Stimulated activated naive CD4-positive, alpha-beta T cell (primary cell): ENCODE measurements at places on chromosomes 3 and 15.
A peak's percentile ranks its signal among the peaks of the same experiment; 100 is the strongest.

DNA sequence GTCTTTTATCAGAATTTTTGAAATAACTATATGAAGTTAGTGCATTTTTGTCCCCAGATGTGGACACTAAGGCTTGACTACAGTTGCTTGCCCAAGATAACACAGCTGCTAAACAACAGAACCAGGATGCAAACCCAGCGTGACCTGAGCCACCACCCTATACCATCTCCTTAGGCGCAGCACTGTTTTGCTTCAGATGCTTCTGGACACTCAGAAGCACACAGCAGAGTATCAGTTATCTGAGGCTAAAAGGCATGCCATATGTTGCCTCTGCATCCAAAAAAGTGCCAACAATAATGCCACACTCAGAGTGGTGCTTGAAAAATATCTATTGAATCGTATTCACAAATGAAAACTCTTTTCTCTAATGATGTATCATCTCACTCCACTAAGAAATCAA, 24.5 kb downstream of the KCNMB2 start:
- DNase-seq: no peak

DNA sequence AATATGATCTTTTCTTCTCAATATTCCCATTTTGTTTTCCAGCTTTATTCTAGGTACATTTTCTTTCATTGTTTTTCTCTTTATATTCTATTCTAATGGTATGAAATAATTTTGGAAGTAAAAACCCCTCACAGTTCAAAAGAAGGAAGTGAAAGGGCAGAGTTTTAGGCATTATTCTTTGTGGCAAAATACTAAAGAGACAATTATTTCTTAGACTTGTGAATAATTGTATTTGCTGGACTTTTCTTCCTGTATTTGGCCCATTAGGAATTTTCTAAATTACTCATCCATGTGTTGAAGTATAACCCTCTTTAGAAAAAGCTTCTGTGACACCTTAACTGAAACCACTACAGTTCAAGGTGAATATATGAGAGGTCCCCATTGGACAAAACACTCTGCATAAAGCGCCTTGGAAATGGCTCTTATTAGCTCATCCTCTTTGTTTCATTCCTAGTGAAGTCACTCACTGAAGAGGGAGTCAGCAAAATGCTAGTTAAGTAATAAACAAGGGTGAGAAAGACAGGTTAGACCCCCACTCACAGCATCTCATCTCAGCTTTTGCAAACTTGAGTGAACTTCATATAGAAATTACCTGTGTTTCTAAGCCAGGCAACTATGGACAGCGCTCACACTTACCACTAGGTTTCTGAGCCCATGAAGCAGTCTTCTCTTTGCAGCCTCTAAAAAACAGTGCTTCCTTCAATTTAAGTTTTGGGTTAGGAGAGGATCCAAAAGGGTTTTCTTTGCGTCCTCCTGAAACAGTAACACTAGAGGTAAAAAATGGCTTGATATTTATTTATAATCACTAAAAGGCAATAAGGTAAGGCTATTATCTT, 327.5 kb downstream of the ARPP21 start:
- DNase-seq: no peak

GRCh38 chr15:66102563-66103292, 150.8 kb downstream of the MEGF11 start:
- DNase-seq: no peak

GRCh38 chr15:25435474-25436243, 3.2 kb downstream of the UBE3A start:
- no peak for DNase-seq

DNA sequence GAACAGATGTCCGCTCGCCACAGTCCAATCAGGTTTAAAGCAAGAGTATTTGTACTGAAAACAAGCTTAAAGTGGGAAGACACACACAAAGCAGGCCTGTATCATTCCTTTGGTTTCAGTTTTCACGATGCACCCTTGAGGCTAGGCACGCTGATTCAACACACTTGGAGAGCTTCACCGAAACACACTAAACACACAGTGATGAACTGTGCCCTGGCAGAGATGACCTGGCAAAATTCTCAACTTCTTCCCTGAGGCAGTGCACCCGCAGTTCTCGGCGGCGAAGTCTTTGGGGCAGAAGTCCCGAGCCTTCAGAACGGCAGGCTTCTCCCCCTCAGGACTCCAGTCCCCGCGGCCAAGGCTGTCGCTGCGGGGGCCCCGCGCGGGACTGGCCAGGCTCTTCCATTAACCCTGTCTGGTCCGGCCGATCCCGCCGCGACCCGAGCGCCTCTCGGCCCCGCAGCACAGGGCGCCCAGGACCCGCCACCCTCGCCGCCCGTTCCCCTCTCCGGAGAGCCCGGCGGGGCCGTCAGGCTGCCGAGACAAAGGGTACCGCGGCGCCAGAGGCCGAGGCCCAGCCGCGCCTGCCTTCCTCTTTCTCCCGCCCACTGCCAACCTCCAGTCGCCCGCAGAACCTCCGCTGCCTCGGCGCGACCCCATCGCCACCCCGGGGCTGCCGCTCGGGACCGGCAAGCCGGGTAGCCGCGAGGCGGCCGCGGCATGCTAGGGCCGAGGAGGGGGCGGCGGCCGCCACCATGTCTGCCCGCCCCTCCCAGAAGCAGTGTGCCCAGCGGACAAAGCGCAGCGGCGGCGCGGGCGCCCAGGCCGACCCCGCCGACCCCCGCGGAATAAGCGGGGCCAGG, 792 bp downstream of the GABPB1 start:
- DNase-seq: peak; percentile 65

DNA sequence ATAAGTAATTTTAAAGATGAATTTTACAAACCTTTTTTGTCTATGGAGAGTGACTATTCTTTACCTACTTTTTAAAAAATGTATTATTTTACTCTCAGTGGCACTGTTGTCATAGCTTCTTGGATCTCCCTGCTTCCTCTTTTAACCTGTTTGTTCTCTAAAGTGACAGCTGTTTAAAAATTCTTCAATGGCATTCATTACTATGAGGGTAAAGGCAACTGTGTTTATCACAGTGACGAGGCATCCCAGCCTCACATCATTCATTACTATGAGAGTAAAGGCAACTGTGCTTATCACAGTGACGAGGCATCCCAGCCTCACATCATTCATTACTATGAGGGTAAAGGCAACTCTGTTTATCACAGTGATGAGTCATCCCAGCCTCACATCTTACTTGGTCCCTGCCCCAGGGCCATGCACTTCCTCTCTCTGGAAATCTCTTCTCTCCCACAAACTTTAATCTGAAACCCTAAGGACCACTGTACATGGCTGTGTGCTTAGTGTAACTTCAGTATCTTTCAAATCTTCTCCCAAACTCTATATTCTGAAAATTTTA, 101.7 kb upstream of the ZNF717 start:
- DNase-seq: no peak

DNA sequence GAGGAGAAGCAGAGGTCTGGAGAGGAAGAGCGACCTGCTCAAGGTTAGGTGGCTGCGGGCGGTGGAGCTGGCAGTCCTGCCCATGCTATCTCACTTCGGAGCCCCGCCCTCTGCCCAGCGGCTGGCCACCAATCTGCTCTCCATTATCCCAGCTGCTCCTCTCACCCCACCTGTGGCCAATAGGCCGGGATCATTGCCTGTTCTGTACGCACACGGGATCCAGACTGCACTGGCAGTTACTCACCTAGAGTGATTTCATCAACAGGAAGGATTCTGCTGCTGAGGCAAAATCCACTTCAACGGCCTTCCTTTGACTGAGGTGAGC, 100.6 kb downstream of the TLE3 start:
- no peak for DNase-seq

DNA sequence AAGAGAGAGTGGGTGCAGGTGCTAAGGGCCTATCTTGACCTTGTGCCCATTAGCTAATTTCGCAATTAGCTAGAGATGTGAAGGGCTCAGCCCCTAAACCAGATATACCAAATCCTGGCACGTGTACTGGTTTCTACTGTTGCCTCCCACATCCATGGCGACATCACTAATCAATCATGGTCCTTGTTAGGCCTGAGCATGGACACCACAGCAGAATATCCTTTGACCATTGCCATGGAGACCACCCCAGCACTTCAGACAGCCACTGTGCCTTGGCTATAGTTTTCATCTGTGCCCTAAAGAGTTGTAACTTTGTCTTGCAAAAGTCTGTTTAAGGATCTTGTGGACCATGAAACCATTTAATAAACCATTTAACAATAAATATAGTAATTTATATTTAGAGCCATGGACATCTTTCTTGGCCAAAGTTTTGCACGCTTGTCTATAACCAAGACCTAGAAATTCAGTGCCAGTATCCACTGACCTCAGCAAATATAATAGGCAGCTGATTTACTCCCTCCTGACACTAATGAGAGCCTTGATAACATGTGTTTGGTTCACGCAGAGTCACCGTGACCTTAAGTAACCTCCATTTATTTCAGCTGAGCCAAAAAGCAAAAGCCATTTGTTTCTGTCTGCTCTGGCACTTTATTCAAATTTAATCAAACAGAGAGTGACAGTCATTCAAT, 43.4 kb downstream of the COLQ start:
- DNase-seq: no peak

DNA sequence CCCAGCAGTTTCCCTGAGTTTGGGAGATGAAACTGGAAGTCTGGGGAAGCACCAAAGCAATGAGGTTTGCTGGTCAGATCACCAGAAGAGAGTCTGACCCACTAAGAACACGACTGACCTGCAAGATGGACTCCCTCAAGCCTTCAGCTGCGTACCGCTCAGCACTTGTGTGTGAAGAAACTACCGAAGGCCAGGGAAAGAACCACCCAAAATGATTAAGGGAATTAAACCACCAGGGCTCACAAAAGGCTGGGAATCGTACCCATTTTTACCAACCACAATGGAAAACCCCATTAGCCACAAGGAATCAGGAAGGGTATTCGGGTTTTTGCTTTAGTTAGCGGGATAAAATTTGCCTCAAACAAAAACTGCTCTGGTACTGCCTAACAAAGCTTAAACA, 21.6 kb downstream of the ATP13A3 start:
- DNase-seq: no peak

DNA sequence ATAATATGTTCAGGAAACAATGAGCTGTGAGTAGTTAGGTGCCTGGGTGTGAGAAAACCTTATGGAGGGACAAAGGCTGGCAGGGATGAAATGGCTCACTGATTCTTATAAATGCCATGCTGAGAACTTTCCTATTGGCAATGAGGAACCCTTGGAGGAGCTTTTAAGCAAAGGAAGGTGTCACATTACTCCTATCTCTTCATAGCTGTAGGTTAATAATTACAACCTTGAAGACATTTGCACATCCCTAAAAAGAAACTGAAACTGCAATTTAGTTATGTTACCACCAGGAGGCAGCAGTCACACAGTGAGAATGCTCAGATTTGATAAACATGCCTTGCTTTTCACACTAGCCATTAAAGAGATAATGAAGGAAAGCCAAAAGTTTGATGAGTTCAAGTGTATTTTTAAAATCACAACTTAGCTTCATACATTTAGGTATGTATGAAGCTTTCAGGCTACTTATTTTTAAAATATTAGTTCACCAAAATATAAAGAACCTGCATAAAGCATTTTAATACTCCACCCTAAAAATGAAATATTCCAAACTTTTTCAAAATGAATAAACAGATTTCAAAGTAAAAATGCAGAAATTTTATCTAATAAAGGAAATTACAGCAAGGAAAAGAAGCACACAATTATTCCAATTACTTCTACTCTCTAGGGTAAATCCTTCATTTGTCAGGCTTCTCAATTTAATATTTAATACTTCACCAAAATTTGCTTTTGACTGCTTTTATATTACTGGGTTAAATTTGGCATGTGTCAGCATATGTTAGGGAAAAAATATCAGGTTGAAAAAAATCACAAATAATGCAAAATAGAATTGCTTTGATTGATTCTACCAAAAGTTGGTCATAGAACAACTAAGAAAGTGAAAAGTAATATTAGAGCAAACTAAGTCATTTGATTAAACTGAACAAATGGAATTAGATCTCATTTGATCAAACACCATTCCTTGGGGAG, 136.9 kb upstream of the SLC2A2 start:
- no peak for DNase-seq

DNA sequence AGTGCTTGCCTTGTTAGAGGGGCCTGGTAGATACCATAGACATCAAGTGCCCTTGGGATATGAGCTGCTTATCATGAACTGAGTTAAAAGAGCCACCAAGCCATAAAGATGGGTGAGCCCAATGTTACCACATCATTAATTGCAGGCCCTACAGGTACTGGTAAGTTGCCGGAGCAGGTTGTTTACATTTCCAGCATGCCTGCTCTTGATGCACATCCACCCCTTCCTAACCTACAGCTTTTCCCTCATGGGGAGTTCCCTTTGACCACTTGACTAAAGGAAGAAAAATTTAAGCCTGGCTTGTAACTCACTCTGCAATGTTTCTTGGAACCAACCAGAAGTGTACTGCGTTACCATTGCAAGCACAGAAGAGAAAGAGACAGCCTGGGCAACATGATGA, 24.7 kb upstream of the ULK4 start:
- no peak for DNase-seq

- no peak for DNase-seq
These were observed 45.0 kb downstream of the FAIM start for GRCh38 chr3:138653567-138653966.

GRCh38 chr3:63961891-63962290, 49.7 kb upstream of the SCAANT1 start:
- DNase-seq: no peak

GRCh38 chr3:8622873-8623691, 21.5 kb downstream of the SSUH2 start:
- DNase-seq: no peak

GRCh38 chr15:75651810-75652543, 4.3 kb downstream of the SNX33 start:
- DNase-seq: no peak

DNA sequence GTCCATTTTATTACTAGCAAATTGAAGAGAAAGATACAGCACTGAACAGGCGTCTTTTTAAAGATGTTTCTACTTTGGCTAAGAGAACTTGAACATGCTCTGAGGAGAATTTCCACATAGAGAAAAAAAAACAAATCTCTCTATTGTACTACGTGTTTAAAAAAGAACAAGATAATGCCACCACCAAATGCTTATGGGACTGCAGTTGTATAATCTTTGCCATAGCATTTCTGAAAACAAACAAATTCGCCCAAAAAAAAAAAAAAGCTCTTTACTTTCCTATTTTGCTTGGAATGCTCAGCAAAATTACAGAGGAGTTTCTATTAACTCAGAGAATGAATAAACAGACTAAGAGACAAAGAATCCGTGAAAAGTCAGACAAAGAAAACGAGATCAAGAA, 114.2 kb downstream of the CNTN3 start:
- DNase-seq: no peak

- DNase-seq: no peak
These were observed 1.1 kb upstream of the PLD1 start for GRCh38 chr3:171811295-171811912.

DNA sequence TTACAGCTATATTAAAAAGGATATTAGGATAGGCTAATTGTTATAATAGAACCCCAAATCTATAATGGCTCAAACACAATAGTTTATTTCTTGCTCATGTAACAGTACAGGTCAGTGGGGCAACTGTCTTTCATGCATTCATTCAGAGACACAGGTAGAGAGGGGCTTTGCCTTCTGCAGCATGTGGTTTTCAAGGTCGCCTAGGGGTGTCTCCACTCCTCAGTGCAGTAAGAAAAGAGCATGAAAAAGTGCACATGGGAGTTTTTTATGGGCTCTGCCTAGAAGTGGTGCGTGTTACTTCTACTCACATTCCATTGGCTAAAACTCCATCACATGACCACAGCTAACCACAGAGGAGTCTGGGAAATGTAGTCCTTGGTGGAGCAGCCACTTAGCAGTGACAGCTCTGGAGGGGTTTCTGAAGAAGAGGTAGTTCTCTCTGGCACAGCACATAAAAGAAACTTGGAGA, 1.8 kb downstream of the ZBTB38 start:
- peak; percentile 51 for DNase-seq
